ENCODE measurements at places on chromosomes 4 and X.

DNA sequence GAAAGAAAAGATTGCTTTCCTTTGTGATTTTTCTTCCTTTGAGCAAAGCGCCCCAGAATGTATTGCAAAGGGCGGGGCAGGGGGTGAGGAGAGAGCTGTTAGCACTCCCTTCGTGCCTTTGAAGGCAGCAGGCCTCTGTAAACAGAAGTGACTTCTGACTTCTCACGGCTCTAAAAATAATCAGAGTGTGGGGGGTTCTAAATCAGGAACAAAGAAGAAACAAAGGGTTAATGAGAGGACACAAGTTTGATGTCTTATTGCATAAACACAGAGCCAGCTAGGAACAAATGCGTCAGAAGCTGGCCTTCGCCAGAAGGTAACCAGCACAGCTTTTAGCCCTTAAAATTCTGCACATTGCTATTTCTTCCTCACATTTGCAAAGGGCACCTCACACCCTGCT is 626.2 kb downstream of the MID1IP1 start:
- no peak for DNase-seq

DNA sequence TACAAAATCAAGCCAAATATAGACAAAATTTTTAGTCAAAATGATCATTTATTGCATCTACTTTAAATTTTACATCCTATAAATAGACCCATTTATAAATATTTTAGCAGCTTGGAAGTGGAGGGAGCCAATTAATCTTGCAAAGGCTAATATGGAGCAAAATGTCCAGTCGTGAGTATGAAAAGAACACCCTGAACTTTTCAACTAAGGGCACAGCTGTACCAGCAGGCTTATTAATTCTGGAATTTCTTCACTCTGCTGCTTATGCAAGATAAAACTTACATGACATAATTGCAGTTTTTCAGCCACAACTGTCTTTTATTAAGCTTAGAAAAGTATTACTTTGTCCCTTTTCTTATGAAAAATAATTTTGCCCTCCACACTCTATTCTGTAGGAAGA is 22.9 kb upstream of the USP53 start:
- DNase-seq: no peak

DNA sequence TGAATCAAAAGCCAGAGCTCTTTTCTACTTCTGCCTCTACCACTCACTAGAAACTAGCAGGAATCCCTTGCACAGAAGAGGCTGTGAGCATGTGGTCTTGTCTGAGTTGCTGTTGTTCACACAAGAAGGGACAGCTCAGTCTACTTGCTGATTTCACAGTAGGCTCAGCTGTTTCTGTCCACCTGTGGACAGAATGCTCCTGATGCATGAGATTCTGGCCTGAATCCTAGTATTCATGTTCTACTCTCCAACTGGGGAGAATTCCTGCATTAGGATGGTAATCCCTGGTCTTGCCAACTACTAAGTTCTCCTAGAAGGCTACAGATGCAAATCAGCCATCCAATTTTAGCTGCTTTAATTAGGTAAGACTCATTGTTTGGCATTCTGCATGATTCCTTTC is 112.8 kb downstream of the PPA2 start:
- no peak for DNase-seq

DNA sequence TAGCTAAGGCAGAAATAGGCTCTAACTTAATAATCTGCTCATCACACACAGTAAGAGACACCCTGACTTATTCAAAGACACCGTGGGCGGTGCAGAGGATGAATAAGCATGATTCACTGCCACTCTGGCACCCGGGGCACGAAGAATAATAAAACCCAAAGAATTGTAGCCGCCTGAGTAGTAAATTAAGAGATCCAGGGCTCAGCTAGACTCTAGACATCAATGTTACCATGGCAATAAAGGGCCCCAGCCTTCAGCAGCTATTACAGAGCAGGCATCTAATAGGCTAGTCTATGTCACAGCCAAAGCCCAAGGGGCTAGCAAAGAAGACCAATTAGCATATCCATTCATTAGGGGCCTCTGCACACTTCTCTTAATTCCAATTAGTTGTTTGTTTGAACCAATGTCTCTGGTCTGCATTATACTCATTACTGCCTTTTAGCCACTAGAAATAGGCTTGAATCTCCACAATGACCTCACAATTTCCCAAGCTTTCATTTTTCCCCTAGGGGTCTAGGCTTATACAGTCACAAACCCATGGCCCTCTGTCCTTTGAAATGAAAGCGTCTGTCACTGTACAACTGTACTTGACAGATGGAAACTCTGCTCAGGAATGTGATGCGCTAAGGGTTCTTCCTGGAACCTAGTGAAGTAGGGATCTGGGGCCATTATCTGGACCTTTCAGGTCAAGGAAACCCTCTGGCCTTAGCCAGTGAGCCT is 3.0 kb upstream of the ATP1B4 start:
- peak; percentile 11 for DNase-seq

GRCh38 chrX:53281321-53281822 is at the start of gene IQSEC2:
Gene IQSEC2, minus strand, starts transcription at chrX:53281584.
- peak; percentile 56 for DNase-seq

DNA sequence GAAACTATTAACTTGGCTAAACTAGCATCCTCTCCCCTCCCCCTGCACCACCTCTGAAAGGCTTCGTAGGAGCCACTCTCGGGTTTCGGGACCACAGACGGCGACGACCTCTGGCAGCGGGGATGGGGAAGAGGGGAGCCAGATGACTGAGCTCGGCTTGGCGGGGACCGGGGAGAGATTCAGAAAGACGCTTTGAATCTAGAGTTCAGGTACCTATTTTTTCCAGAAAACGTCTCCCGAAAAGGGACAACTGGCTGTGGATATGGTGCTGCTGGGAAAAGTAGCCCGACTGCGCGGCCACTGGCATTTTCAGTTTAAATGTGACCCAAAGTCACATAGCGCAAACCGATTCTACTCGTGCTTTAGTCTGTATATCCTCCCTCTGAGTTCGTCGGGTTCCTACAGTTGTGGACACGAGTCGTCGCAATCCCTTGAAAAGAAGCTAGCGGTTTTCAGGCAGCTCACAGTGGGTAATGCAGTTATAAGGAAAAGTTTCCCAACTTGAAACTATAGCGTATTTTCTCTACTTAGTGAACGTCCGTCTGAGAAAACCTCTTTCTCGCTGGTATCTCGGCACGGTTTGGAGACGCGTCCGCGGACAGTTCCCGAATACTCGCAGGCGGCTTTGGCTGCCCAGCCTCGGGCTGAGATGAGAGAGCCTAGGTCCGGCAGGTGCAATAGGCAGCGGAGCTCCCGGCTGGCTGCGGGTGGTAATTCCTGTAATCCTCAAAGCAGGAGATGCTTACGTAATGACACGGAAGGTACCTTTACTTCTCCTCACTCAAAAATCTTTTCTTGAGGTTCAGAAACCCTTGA is 1.3 kb downstream of the PARM1 start:
- no peak for DNase-seq
